ENCODE measurements at places on chromosomes 5 and 9.

DNA sequence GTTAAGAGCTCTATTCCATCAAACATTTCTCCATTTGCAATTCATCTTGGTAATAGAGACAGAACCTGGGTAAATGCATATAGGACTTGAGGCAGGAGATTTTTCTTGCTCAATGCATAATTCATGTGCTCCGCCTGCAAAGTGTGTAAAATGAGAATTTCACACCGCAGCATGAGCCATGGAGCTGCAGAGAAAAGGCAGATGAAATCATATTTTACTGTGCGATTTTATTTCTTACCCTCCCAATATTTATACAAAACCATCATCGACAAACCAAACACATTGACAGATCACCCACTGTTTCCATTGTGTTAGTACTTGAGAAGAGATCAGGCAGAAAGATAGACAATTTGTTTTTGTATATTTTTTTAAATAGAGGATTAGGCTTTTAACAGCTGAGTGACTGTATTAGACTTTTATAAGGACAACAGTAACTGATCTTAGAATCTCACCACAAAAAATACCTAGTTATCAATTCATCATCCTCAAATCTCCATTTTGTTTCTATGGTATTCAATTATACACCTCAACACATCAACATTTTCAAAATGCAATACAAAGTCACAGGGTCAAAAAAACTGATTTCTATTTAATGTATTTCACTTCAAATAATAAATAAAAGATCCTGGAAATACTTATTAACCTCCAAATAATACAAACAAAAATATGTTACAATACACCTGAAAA, 191.1 kb downstream of the AP3B1 start:
- no peak for DNase-seq

GRCh38 chr9:14228602-14229001, 85.3 kb downstream of the NFIB start:
- DNase-seq: no peak

GRCh38 chr9:33137781-33138264, 29.3 kb downstream of the B4GALT1 start:
- no peak for DNase-seq

- DNase-seq: no peak
Observed at GRCh38 chr5:181232593-181232992, 9.5 kb downstream of the TRIM41 start.

DNA sequence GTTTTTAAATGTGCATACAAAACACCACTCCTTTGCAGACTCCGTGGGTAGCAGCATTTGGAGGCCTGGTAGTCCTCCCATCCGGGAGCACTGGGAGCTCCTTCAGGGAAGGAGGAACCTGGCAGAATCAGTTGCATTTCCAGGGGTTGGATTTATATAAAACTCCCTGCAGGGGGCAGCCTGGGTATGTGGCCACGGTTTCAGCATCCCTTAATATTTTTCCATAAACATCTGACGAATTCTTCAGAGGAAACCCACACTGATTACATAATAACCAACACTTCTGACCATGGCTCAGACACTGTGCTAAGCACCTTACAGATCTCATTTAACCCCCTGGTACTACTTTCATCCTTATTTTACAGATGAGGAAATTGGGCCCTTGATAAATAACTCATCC, 6.1 kb upstream of the AFAP1L1 start:
- no peak for DNase-seq

DNA sequence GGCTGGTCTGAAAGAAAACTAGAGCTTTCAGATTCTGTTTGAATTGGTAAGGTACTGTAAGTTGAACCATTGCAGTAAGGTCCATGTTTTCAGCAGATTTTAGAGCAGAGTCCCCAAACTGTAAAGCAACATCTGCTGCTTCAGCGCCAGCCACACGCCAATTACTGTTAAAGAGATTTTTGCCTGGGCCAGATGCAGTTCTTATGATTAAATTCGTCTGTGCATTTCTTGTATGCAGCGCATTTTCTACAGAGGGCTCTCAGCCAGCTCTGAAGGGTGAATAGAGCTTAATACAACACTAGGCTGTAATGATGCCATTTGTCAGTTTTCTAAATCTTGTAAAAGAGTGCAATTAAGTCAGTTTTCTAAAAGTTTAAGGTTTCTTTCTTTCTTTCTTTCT, 246.3 kb downstream of the COX7C start:
- DNase-seq: no peak
